ENCODE measurements at places on chromosomes 5 and 9. TPM values are rescaled to one million over a fixed set of nuclear protein-coding genes. Genes with fewer than 3 reads are reported as not detected.

S1PR3 gene
- 9.3 TPM for total RNA-seq

TTC23L gene
- total RNA-seq: 1.8 TPM

PDE6A gene
- total RNA-seq: not detected

PCDHGC5 gene
- 1.9 TPM for total RNA-seq

RARS1 gene
- total RNA-seq: 110 TPM

TLX3 gene
- total RNA-seq: 2.1 TPM

ADGRV1 gene
- 13.6 TPM for total RNA-seq

FOCAD gene
- 51.0 TPM for total RNA-seq

ZFP2 gene
- 1.8 TPM for total RNA-seq

HSPA4 gene
- total RNA-seq: 140 TPM

TRIP13 gene
- 9.3 TPM for total RNA-seq

SPATA31C1 gene
- 0.07 TPM for total RNA-seq

Data from type B pancreatic cell (in vitro differentiated cells).